EL (cell line): ENCODE measurements at places on chromosomes 4 and X.

DNA sequence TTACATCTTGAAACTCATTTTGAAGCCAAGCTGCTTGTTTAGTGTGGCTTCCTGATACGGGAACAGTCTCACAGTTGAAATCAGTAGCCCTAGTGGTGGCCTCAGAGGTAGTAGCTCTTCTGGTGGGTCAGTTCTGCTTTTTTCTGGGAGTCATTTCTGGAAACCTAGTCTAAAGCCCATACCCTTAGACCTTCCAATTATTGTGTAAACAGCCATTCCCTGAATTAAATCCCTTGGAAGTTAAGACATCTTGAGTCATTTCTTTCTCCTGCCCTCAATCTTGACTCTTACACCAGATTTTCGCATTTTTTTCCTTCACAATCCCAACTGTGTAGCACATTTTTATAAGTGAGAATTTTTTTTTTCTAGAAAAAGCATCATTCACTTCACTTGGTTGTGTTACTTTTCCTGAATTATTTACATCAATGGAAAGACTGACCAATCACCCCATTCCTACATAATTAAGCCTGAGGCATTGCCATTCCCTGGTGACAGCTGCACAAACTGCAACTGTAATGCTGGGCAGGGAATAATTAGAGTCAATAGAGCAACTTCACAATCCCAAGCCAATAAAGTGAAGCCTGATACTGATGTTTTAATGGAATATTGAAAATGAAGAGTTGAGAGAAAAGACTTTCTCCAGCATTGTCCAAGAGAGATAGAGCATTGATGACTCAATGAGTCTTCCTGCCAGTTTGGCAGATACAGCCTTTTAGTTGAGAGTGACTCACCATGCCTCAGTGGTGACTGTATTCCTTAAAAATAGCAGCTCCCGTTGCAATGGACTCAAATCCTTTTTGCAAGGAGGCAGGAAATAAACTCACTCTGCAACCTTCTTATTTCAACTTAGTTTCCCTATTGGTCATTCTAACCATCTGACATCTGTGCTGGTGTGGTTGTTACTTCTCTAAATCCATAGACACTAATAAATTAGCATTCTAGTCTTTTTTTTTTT is 13.0 kb upstream of the SEPSECS start:
- DNase-seq: peak; percentile 98

GRCh38 chrX:2315434-2315833 is 185.3 kb downstream of the DHRSX start:
- no peak for DNase-seq

DNA sequence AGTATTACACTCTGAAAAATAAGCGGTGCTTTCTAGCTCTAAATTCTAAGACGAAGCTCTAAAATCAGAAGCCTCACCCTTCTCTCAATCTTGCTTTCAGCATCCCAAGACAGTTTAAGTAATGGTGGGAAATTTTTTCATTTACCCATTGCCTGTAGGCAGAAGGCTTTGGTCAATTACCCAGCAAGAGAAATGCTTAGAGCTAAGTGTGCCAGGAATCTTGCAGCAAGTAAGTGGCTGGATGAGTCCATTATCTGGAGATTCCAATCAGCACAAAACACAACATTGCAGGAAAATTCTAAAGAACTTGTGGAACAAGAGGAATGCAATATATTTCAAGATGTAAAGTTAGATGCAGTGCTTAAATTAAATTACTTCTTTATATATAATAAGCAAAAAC is 28.4 kb downstream of the USP26 start:
- no peak for DNase-seq

GRCh38 chrX:121356850-121357171 is 309.4 kb downstream of the GLUD2 start:
- no peak for DNase-seq

DNA sequence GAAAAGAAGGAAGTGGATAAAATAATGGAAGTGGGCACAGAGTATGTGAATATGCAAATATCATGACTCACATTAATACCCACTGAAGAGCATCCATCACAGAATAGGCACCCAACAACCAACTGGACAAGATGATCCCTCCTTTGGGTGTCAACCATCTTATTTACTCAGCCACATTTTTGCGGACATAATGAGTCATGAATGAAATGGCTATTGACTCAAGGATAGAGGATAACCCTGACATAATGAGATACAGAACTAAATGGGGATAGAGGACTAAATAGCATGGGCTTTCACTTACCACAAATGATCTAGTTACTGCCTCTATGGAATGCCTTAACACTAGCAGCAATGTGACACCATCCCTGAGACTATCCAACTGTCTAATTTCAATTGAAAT is 224.7 kb downstream of the ANTXR2 start:
- no peak for DNase-seq

- peak; percentile 57 for DNase-seq
Observed at GRCh38 chr4:140116442-140117104, 37.4 kb downstream of the MAML3 start.

GRCh38 chr4:10112658-10113284 is 3.8 kb downstream of the WDR1 start:
- DNase-seq: no peak

- DNase-seq: no peak
Observed at GRCh38 chr4:24978291-24979075, 52.3 kb downstream of the LGI2 start.

- DNase-seq: no peak
Observed at GRCh38 chr4:31923634-31924033, 1203.5 kb downstream of the PCDH7 start.

DNA sequence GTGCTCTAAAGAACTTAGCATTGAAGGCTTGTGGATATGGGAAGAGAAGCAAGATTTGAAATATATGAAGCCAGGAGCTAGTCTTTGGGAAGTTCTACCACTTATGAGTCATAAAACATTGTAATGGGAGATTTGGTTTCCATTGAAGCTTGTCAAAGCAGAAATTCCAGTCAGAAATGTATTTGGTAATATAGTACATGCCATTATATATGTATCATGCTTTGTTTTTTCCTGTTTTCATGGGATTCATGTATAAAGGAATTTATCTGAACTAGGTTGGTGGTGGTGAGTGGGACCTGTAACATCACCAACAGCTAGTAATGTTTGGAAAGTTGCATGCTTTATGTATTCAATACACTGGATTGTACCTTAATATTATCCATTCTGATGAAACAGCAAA is 14.6 kb upstream of the DCAF8L2 start:
- DNase-seq: no peak

GRCh38 chr4:56424697-56425514 is 10.5 kb downstream of the PPAT start:
- DNase-seq: peak; percentile 26

DNA sequence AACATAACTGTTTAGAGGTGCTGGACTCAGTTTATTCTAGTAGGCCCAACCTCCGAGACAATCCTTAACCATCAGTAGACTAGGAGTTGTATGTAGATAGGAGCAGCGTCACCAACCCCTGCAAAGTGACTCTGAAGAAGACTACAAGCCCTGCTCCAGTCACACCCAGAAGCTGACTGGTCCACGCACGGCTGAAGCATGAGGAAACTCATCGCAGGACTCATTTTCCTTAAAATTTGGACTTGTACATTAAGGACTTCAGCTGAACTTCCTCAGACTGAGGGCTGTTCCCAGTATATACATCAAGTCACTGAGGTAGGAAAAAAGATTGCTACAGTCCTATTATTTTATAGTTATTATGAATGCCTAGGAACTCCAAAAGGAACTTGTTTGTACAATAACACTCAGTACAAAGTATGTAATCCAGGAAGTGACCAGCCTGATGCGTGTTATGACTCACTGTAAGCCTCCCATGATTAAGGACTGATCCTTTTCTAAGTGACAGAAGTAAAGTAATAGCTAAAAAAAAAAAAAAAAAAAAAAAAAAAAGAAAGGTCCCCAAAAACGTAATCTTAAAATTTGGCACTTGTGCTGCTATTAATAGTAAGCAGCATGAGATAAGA is 41.6 kb upstream of the UGT2B7 start:
- DNase-seq: peak; percentile 62

DNA sequence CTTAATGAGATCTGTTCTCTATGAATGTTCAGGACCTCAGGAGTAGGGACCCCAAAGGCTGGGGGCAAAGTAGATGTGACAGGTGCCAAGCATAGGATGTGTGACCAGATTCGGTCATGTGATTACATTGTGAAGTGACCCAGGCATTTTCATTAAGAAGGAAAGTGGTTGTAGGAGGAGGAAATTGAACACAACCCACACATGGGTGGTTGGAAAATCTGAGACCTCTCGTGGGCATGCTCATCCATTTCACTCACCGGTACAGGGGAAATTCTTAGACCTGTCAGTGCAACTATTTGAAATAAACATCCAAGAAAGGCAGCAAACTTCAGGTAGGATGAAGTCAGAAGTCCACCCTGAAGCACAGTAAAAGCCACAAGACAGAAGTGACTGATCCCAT is 43.5 kb upstream of the CD99 start:
- DNase-seq: no peak

DNA sequence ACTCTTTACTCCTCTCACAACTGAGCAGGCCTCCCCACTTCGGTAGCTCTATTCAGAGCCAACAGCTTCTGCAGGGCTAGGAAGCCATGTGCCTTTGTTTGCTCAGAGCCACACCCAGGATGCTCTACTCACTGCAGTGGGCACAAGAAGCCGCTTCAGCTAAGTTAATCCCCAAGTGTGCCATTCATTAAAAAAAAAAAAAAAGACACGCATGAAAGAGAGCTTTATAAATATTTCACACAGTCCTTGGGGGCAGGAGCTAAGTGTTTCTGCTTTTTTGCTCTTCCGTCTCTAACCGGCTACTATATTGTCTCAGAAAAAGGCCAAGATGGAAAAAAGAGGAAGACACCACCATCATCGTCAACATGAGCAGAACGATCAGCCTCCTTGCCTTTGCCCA is 8.1 kb downstream of the CRMP1 start:
- DNase-seq: no peak

GRCh38 chrX:49840679-49841078 is 11.6 kb downstream of the PAGE4 start:
- DNase-seq: peak; percentile 57

- no peak for DNase-seq
Observed at GRCh38 chrX:11215191-11215921, 77.9 kb upstream of the AMELX start.

DNA sequence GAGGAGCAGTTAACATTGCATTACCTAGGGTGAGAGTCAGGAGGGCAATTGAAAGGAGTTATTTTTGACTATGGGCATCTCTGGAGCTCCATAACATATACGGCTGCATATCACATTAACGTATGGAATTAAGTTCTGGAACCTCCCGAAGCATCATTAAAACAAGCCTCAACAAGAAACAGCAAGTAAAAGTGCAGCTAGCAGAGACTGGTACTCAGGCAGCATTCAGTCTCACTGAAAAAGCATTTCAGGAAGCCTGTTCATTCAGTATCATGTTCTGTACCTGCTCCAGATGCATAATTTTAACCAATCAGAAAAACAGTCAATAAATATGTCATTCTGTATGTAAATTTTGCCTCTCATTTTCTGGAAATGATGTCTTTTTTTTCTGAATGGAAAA is 299.6 kb downstream of the EPHA5 start:
- DNase-seq: no peak

DNA sequence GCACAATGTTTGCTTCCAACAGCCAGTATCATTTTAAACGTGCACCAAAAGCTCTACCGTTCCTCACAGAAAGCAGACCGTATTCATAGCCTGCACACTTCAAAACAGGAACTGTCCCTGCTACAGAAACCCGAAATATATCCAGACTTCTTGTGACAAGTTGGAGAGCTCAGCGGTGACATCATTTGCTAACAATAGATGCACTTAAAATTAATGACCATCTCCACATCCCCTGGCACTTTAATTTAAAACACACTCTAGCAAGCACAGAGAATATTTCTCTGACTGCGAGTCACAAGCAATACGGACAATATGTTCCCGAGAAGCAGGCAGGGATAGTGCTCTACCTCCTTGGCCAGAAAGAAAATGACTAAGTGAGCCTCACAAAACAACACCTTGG is 2.5 kb downstream of the NYX start:
- DNase-seq: peak; percentile 17

DNA sequence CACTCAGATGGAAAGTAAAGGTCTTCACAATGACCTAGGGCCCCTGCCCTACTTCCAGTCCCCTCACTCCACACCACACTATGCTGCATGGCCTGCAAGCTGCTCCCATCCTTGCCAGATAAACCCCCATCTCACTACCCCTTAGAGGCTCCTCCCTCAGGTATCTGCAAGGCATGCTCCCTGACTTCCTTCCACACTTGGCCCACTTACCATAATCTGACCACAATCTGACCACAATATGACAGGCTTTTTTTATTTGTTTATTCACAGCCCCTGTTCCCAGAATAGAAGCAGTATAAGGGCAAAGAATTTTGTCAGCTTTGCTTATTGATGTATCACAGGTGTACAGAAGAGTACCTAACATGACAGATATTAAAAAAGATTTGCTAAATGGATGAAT is 124.7 kb downstream of the CAMK2D start:
- peak; percentile 68 for DNase-seq

DNA sequence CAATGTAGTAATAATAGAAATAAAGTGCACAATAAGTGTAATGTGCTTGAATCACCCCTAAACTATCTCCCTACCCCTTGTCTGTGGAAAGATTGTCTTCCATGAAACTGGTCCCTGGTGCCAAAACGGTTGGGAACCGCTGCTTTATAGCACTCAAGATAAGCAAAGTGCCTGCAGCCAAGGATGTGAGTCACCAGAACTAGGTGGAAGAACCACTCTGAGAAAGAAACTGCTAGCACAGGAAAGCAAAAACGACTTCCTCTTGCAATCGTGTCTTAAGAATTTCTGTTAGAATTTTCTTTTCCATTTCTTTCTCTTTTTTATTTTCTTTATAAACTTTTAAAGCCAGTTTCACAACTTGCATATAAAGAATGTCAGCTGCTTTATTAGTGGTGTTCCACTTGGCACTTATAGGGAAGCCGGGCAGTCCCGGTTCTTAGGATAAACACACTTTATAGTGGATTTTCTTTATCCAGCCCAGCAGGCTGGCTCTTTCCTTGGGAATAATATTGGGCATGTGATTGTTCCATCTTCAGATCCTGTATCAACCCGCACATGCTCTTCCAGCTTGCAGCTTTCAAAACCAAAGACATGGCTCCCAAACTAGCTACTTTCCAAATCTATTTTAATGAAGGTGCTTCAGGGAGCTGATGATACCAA is 32.3 kb upstream of the CXCL8 start:
- peak; percentile 95 for DNase-seq

- no peak for DNase-seq
Observed at GRCh38 chrX:44889824-44890223, 16.8 kb downstream of the KDM6A start.

GRCh38 chrX:154542723-154543424 is 3.8 kb downstream of the G6PD start:
- no peak for DNase-seq
